Left ventricle myocardium superior (tissue), 1 donor: ENCODE measurements at places on chromosomes 4 and X.

GRCh38 chr4:77911091-77911490 lies 48.5 kb downstream of the MRPL1 start:
- DNase-seq: no peak

DNA sequence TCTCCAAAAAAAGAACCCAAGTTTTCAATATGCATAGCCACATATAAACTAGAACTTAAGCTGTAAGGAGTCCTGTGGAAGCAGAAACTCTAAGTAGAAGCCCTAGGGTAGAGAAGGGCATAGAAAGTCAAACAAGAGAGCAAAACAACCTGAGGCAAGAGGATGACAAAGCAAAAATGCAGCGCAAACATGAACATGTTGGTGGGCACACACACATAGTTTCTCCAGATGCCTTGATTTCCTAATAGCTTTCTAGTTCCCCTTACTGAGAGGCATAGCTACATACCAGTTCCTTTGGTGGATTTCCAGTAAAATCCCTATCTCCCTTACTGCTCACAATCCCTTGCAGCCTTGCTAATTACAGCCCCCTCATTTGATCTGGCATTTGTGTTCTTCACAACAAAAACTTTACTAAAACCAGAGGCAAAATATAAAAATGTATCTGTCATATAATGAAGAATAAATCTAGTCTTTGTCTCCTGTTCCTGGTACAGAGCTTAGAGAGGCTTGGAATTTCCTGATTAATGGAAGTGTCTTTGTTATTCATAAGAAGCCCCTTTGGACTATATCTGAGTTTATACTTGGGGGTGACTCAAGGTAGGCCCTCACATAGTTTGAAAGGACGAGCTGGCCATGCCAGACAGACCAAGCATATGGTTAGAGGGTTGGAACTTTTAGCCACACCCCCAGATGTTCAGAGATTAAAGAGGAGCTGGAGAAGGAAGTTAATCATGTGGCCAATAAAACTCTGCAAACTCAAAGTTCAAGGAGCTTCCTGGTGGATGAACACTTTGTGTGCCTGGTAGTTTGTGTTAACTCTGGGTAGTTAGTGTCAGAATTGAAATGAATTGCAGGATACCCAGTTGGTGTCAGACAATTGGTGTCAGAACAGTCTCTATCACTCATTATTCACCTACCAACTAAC lies 52.7 kb upstream of the ZCCHC13 start:
- DNase-seq: no peak

- DNase-seq: no peak
These were observed 71.9 kb downstream of the AFF2 start for GRCh38 chrX:148572337-148572736.

DNA sequence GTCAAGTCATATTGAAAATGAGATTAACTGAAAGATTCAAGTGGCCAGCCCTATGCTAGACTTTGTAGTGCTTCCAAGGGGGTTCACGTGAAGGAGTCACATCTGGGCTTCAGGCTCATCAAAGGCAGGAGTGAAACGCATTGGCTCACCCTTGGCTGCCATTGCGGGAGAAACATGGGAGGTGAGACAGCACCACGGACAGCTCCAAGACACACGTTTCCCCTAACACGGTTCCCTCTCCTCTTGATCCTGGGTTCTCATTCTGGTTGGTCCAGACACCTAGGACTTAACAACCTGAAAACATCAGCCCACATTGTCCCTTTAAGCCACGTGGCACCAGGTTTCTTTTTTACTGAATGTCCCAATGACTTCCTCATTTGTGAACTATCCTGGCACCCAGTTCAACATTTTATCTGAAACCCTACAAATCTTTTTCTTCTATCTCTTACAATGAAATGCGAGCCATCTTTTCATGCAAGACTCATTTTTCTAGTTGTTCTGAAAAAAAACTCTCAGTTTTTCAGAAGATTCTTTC lies 279.0 kb upstream of the VCX3A start:
- DNase-seq: no peak

DNA sequence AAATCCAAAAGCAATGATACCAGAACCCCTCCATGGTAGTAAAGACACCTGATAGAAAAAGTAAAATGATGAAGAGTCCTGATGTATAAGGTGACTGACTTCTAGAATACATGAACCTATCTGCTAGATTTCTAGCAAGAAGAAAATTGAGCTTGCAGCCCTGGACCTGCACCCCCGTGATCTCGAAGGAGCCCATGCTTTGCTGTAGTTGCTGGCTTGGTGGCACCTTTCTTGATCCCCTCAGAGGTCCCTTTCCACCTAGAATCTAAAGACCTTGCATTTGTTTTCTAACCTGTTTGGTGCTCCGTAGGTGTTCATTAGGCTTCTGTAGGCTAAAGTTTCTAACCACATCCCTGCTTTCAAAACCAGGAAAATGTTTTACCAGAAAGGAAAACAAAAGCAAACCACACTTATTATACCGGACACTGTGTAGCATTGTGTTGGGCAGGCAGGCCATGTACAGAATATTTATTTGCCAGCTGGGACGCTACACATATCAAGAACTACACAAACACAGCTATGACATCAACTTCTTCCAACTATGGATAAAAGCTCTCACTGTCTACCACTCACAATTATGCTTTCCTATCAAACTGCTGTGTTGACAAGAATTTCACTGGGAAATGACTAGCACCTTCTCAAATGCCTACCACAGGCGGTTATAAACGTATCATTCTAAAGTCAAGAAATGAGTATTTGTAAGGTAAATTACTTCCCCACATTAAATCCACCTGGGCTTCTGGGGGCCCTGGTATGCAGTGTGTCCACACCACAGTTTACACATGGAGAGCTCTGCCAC lies 316.2 kb downstream of the UNC5C start:
- no peak for DNase-seq

DNA sequence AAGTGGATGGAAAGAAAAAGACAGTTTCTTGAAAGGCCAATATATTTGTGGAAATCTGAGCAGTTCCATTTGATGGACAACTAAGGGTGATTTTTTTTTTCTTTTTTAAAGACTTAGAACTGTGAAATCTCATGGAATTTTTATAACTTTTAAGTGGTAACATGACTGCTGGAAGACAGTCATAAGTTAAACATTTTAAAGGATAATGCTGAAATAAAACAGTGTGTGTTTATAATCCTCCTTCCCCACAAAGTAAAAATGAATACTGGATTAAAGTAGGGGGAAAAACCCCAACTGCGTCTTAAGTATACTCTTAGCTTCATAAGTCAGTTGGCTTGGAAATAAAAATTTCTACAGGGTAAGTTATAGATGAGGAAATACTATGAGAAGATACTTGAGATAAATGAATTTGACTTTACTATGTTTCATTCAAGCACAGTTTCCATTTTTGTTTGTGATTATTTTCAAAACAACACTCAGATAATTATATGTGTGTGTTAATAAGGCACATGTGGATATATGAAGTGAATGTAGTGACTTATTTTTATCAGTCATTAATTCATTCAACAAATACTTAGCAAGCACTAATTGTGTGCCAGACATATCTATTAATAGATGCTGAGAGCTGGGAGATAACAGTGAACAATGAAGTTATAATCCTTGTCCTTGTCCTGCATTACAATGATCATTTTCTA lies 129.2 kb upstream of the ETNPPL start:
- DNase-seq: no peak

DNA sequence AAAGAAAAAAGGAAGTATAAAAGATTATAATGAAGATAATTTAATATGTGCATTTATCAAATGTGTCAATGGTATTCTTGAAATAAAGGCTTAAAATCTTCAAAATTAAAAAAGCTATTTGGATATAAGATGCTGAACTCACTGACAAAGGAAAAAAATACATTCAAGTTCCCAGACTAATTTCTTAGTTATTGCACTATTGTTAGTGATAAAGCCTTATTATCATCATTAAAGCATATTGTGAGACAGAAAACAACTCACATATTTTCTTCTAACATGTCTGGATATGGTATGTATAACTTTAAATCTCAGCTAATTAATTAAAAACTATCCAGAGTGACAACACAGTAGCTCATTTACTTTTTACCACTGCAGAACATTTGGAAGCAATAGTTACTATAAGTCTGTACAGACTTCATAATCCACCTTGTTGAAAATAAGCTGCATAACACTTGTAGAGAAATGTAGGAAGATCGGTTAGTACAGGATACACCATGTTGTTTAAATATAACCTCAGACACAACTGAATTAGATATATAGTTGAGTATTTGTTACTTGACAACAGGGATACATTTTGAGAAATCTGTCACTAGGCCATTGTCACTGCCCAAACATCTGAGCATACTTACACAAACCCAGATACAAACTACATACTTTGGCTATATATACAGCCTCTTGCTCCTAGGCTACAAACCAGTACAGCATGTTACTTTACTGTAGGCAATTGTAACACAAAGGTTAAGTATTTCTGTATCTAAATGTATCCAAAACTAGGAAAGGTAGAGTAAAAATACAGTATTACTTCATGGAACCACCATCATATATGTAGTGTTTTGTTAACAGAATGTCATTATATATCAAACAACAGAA lies 12.8 kb upstream of the FAM200B start:
- no peak for DNase-seq

GRCh38 chrX:117982694-117983392 lies 133.8 kb downstream of the KLHL13 start:
- no peak for DNase-seq

DNA sequence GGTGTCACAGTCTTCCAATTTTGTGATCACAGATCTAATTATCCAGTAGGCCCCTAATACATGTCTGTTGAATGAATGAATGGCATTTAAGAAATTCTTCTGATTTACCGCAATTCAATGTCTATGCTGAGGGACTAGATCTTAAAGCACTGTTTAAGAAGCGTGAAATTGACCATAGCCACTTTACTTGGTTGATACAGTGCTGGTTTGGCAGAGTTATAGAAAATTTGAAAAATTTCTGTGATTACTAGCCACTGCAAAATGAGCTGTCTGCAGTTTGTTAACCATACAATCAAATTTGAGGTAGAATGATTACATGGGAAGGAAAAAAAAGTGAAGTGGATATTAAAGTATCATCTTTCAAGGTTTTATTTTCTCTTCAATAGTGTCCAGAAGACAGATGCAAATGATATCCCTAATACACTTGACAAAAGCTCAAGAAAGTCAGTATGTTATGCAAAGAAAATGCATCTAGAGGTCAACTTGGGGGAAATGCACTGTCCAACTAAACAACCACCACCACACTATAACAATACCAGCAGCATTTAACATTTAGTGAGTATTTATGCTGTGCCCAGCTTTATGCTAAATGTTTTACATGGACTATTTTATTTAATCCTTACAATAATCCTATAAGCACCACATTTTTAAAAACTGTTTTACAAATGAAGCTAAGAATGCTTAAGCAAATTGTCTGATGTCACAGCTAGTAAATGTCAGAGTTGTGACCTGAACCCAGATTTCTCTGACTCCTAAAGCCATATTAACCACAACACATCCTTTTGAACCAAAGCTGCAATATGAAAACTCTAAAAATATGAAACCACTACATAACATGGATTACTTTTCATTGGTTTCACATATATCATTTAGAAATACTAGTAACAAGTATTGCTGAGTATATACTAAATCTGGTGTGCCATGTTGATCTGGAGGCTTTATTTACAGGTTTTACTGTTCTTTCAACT lies 217.9 kb upstream of the MAB21L2 start:
- DNase-seq: no peak

- DNase-seq: peak; percentile 2
These were observed 130.0 kb downstream of the CPZ start for GRCh38 chr4:8722556-8722955.

GRCh38 chrX:9909254-9909653 lies 57.9 kb upstream of the CLDN34 start:
- DNase-seq: no peak

- DNase-seq: no peak
These were observed 249.4 kb downstream of the ARHGAP10 start for GRCh38 chr4:147981305-147981704.

- no peak for DNase-seq
These were observed 173.1 kb upstream of the USP9X start for GRCh38 chrX:40912166-40912565.

DNA sequence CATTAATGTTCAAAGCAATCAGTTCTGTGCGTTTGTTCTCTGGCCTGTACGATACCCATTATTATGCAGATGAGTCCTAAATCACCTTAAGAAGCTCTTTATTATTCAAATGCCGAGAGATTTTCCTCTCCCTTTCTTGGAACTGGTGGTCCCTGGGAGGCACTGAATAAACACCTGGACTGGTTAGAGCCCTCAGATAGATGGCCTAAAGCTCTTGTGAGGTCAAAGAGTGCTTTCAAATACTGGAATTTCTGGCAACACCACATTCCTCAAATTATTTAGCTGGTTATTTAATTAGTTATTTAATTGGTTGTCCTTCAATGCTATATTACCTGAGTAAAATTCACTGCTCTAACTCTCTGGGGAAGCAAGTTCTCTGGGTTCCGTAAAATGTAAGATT lies 3.0 kb downstream of the ARHGEF38 start:
- DNase-seq: no peak

- no peak for DNase-seq
These were observed 22.8 kb upstream of the FGFR3 start for GRCh38 chr4:1770245-1770644.

DNA sequence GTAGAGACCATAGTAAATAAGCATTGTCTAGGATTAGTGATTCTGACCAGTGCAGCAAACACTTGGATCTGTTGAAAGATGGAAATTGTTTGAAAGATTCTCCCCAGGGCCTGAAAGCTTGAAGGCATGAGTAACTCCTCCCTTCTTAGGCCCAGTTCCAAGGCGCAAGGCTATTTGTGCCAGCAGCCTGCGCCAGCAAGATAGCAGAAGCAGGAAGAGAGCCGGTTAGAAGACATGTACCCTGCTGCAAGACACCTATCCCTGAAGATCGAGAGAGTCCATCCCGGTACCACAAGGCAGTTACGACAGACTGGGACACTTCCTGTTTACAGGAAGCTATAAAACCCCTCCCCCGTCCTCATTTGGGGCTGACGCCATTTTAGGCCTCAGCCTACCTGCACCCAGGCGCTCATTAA lies 72.4 kb upstream of the JADE1 start:
- DNase-seq: peak; percentile 50

DNA sequence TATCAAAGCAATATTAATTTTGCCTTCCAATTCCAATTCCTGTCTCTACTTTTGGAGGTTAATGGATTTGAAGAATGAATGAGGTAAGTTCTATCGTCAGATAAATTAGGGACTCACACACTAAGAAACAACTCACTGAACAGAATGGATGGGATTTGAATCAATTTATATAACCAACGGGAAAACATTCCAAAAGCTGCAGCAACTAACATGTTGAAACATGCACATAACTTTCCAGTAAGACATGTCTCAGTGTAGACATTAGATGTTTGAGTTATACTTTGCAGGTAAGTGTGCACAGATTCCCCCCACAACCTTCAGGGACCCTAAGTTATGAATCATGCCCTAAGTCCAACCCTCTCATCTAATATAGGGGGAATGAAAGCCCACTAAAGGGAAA lies 34.3 kb downstream of the TFDP3 start:
- DNase-seq: no peak

DNA sequence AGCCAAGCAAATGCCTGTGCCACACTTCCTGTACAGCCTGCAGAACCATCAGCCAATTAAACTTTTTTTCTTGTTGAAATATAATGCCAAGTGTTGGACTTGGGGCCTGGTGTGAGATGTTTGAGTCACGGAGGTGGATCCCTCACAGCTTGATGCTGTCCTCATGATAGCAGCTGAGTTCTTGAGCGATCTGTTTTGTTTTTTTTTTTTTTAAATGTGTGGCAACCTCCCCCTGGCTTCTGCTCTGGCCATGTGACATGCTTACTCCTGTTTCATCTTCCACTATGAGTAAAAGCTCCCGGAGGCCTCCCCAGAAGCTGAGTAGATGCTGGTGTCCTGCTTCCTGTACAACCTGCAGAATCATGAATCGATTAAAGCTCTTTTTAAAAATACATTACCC lies 973.3 kb upstream of the FTHL17 start:
- no peak for DNase-seq

GRCh38 chr4:38117591-38117990 lies 157.4 kb downstream of the PTTG2 start:
- DNase-seq: no peak
